Adrenal gland (tissue), 19 donors: ENCODE measurements at places on chromosomes 11 and 22. TPM values are rescaled to one million over a fixed set of nuclear protein-coding genes. Genes with fewer than 3 reads are reported as not detected.
A peak's percentile ranks its signal among the peaks of the same experiment; 100 is the strongest.

- DNase-seq = peak; percentile 94
Measured at GRCh38 chr11:117817368-117818040, 7.0 kb downstream of the FXYD2 start.

DNA sequence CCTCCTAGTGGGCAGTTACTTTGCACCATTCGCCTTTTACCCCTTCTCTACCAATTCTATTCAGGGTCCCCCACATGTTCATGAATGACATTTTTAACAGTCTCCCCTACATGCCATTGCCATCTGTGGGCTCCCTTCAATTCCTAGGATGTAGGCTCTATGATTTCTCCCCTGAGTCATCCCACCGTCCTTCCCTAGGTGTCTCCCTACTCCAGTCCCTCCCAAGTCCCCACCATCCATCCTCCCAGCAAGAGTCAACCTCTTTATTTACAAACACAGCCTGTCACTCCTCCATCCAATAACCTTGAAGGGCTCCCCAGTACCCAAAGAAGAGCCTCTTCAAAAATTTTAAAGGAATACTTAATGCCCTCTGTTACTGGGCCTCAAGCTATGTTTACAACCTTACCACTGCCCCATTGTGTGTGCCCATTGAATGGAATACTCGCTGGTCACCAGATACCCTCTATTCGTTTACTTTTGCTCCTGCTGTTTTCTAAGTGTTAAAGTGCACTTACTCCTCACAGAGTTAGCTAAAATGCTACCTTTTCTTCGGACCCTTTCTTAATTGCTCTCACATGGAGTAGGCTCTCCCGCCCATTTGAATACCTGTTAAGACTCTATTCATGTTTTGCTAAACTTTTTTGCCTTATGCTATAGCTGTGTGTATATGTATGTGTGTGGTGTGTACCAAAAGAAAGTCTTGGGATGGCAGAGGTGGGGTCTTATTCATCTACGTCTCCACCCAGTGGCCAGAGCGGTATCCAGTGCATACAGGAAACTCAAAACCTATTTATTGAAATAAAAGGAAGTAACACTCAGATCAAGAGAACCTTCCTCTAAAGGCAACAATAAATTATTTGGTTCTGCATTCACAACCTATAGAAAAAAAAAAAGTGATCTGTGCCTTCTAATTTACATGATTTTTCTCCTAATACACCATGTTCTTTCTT, 235.8 kb upstream of the CCDC90B start:
- no peak for DNase-seq

- peak; percentile 44 for DNase-seq
Measured at GRCh38 chr11:67665541-67666302, 8.7 kb downstream of the ALDH3B2 start.

GRCh38 chr11:121236115-121237001, 56.2 kb upstream of the SC5D start:
- DNase-seq = no peak

CRYBB2 gene
- total RNA-seq = not detected

RAB3IL1 gene
- 2.4 TPM for total RNA-seq
